ENCODE measurements at places on chromosomes 1 and 21.
A peak's percentile ranks its signal among the peaks of the same experiment; 100 is the strongest.

DNA sequence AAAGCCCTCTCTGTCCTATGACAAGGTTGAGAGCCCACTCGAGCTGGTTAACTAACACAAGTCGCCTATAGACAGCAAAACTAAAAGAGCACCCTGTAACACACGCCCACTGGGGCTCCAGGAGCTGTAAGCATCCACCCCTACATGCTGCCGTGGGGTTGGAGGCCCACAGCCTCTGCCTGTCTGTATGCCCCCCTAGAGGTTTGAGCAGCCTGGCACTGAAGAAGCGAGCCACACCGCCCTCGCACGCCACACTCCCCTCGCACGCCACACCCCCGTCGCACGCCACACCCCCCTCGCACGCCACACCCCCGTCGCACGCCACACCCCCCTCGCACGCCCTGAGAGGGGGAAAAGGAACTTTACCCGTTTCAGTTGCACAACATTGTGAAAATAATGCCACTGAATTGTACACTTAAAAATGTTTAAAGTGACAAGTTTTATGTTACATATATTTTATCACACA, 13.2 kb upstream of the HMGCL start:
- peak; percentile 45 for DNase-seq

GRCh38 chr1:223478606-223479005, 85.4 kb downstream of the CCDC185 start:
- DNase-seq, result no peak

DNA sequence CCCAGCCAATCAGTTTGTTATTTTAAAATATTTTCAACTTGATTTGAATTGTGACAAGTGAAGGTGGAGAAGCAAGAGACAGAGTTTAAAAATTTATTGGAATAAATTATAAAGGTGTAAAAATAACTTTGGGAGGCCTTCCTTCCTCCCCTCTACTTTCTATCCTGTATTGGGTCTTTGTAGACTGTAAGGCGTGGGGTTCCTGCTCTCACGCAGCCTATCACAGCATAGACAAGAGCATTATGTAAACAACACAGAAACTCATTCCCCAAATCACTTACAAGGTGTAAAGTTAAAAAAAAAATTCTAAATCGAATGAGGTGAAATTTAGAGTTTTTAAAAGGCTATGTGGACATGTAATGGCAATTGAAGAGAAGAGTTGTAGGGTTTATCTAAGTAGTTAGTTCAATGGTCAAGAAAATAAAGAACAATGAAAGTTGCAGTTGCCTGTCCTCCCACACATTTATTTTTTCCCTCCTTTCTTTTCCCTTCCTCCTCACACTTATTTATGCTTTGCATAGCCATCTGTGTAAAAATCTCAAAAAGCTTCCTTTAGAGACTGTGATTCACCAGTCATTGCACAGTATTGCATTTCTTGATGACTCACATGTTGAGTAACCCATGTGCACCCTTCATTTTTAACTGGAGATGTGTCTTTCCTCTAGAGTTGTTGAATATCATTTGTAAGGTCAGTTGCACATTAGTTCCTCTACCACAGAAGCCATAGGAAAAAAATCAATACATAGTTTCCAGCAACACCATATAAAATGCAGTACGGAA, 242.2 kb downstream of the PTPRC start:
- DNase-seq, result peak; percentile 97

DNA sequence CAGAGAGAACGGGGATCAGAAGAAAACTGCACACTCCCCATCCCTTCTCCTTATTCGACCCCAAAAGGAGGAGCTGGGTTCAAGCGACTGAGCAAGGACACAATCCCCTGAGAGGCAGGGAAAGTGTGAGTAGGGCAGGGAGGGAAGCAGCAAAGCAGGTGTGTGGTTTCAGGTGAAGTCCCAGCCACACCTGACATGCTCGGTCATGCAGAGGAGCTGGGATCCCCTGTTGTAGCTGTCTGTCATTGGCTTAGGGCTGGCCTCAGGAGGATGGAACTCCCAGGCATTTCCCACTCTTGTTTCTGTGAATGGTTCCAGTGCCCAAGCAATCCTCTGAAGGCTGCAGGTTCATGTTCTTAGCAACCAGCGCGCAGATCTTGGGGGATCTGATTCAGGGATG, 150.7 kb downstream of the DSCAM start:
- no peak for DNase-seq
